ENCODE measurements at places on chromosomes 16 and 17.

DNA sequence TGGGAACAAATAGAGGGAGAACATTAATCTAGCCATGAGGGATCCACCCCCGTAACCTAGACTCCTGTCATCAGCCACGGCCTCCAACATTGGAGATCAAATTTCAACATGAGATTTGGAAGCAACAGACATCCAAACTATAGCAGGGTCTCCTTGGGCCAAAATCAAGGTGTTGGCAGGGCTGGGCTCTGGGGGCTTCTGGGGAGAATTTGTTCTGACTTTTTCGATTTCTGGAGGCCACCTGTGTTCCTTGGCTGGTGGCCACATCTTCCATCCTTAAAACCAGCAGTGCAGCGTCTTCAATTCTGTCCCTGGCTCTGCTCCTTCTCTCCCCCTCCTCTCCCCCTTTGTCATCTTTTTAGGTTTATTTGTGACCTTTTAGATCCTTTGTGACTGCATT lies 546.2 kb downstream of the WWOX start:
- H3K36me3 ChIP-seq, result no peaks in the 10 kb centered on the region
- no peak for DNase-seq
- H3K27me3 ChIP-seq, result no peaks in the 10 kb centered on the region
- H3K4me3 ChIP-seq, result no peak overlapping the region

DNA sequence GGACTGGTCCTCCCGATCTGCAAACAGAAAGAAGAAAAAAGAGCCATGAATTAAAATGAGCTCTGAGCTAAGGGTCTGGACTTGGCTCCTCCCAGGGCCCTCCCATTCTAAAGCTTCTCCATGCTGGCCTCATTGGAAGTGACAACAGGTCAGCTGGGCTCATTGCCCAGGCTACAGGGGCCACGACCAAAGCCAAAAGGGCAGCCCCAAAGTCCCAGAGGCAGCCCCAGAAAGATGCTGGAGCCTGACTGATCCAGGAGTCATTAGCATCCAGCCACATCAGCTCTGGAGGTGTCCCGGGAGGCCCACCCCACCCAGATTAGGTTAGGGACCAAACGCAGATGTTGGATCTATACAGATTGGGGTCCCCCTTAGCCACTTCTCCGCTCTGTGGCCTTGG lies 58.2 kb downstream of the MYH11 start:
- H3K4me1 ChIP-seq, result peaks cover 29% of the 10 kb centered on the region
- H3K36me3 ChIP-seq, result peaks cover 54% of the 10 kb centered on the region
- DNase-seq, result no peak
- H3K27ac ChIP-seq, result peak overlapping the region; percentile 96

DNA sequence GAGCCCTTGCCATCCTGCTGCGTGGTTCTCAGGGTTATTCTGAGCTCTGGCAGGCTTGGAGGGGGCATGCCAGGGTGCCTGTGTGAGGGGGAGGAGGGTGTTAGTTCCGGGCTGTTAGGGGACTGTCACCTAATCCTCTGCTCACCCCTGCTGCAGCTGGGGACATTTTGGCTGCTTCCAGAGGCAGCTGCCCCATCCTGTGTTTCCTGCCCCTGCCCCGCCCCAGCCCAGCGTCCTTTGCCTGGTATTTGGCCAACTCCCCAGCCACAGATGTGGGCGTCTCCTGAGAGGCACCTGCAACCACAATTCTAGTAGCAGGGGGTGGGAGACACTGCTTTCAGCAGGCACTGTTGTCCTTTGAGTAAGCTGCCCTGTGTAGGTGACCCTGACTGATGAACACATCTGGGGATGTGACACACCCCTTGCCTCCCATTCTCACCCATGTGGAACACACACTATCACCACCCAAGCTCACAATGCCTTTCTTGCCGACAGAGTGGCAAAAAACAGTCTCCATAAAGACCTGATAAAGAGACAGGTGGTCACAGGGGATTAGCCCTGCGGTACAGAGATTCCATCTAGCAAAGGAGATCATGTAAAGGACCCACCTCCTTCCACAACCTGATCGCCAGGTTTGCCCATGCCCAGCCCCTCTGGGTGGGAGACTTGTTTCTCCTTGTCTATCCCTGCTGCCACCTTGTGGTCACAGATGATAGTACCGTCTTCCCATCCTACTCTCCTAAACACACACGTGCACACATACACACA lies at the start of gene CHRNE:
CHRNE (minus strand) TSS at position 48 of the 768 bp plus-strand sequence; CDS start at position 13, 35 bp downstream.
- no peak within 1 kb of the TSS for H3K4me3 ChIP-seq
- H3K27me3 ChIP-seq, result no peaks in the 10 kb centered on the region
- peak; percentile 42 for DNase-seq
- no peaks in the 10 kb centered on the region for H3K36me3 ChIP-seq
- H3K4me1 ChIP-seq, result no peaks in the 10 kb centered on the region

DNA sequence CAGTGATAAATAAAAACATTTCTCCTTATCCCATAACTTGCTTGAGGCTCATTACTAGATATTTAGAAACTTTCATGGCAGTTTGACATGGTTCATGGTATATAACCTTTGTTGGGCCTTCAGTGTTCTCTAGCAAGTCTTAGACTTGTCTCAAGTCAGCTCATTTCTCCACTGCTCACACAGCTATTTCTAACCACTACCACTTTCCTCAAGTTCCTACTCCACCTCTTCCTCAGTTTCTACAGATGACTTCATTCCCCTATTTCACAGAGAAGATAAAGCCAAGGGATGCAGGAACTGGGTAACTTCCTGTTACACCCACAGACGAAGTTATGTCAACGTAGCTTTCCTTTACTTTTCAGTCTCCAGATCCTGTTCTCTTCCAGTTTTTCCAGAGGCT lies 23.2 kb downstream of the NLK start:
- no peaks in the 10 kb centered on the region for H3K36me3 ChIP-seq
- no peaks in the 10 kb centered on the region for H3K27me3 ChIP-seq
- no peaks in the 10 kb centered on the region for H3K4me1 ChIP-seq
- H3K27ac ChIP-seq, result no peak overlapping the region
- DNase-seq, result no peak

GRCh38 chr17:46266656-46267544 lies 28.0 kb upstream of the LRRC37A start:
- H3K36me3 ChIP-seq, result no peaks in the 10 kb centered on the region
- no peaks in the 10 kb centered on the region for H3K4me1 ChIP-seq

DNA sequence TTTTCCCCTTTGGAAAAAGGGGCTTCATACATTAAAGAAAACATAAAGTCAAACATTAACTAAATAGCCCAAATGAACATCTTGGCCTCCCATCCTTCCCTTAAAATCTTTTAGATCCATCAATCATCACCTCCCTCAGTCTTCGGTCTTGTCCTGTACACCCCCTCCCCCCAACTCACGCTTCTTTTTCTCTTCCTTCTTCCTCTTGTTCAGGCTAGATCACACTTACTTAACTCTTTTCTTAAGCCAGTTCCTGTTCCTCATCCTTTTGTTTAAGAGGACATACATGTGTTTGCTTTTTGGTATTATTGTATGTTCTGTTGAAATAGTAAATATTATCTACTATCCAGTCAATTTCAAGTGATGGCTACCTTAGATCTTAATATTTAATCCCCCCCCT lies 5.5 kb downstream of the MFSD6L start:
- H3K4me3 ChIP-seq, result no peak overlapping the region
- DNase-seq, result no peak
- no peaks in the 10 kb centered on the region for H3K4me1 ChIP-seq
- H3K27ac ChIP-seq, result no peak overlapping the region
- H3K27me3 ChIP-seq, result no peaks in the 10 kb centered on the region
- H3K36me3 ChIP-seq, result no peaks in the 10 kb centered on the region

DNA sequence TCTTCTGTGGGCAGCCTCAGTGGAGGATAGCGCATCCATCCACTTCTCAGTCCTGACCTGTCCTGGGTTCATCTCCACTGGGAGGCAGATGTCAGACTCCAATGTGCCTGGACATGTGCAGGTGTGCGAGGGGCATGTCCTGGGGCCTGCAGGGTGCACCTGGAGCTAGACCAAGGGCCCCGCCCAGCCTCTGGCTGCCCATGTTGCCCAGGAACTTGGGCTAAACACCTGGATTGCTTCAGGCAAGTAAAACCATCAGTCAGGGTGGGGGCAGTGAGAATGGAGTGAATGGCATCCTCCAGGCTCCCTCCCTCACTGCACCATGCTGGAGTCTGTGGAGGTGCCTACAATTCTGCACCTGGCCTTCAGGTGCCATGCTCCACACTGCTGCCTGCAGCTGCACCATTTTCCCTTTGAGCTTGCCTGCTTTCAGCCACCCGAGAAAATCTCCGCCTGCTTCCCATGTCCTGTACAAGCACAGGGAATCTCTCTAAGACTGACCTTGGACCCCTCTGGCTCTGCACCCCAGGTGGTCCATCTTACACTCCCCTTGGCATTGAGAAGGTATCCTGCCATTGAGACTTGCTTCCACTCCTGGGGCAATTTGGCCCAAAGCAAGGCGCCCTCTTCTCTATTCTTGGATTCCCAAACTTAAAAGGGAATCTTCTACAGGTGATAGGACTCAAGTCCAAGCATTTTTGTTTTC lies 2.1 kb upstream of the MFSD6L start:
- H3K27me3 ChIP-seq, result no peaks in the 10 kb centered on the region
- DNase-seq, result no peak
- no peaks in the 10 kb centered on the region for H3K36me3 ChIP-seq

- no peaks in the 10 kb centered on the region for H3K27me3 ChIP-seq
- H3K4me1 ChIP-seq, result no peaks in the 10 kb centered on the region
- no peak overlapping the region for H3K4me3 ChIP-seq
- H3K36me3 ChIP-seq, result no peaks in the 10 kb centered on the region
- no peak overlapping the region for H3K27ac ChIP-seq
- DNase-seq, result no peak
Measured at GRCh38 chr16:49952386-49952785, 72.6 kb upstream of the CNEP1R1 start.

DNA sequence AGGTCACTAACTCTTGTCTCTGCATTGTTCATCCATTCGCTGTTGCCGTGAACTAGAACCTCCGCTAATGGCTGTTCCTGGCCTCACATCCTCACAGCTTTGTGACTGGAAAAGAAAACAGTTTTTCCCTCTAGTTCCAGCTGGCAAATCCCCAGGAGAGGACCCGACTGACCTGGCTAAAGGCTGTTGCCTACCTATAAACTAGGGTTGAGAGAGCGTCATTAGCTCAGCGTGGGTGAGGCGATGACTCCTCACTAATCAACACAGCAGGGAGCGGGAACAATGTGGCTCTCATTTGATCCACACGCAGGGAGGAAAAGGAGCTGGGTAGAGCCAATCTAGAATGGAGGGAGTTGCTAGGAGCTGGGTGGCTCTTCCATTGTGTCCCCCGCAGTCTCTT lies 282.1 kb upstream of the IRX5 start:
- DNase-seq, result no peak
- no peaks in the 10 kb centered on the region for H3K36me3 ChIP-seq
- no peak overlapping the region for H3K4me3 ChIP-seq
- H3K4me1 ChIP-seq, result peaks cover 16% of the 10 kb centered on the region
- H3K27ac ChIP-seq, result peak overlapping the region; percentile 84

GRCh38 chr16:89364606-89365005 lies 125.8 kb downstream of the ANKRD11 start:
- no peak overlapping the region for H3K4me3 ChIP-seq
- no peaks in the 10 kb centered on the region for H3K27me3 ChIP-seq
- peak overlapping the region; percentile 10 for H3K27ac ChIP-seq
- H3K4me1 ChIP-seq, result peaks cover 28% of the 10 kb centered on the region
- no peak for DNase-seq
- no peaks in the 10 kb centered on the region for H3K36me3 ChIP-seq

GRCh38 chr17:32479074-32479617 lies 7.6 kb upstream of the CDK5R1 start:
- no peak for DNase-seq
- H3K4me3 ChIP-seq, result no peak overlapping the region
- peaks cover 78% of the 10 kb centered on the region for H3K36me3 ChIP-seq
- peaks cover 5% of the 10 kb centered on the region for H3K4me1 ChIP-seq
- no peak overlapping the region for H3K27ac ChIP-seq

DNA sequence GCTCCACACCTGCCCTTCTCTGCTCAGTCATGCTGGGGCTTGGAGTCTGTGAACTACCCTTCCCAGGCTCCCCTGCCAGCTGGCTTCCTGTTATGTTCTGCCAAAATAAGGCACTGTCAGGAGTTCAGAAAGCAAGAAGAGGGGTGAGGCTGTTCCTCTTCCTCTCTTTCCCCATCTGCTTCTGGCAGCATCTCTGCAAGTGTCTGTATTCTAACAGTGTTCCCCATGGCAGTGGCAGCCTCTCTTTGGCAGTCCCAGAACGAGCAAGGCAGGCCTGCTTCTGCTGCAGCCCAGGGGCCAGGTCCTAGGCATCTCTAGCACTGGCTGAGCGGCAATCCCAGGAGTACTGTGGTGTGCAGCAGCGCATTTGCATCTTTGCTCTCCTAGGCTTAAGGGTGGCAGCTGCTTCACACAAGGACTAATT lies 219.1 kb downstream of the STX8 start:
- no peak for DNase-seq
- no peak overlapping the region for H3K27ac ChIP-seq
- no peaks in the 10 kb centered on the region for H3K36me3 ChIP-seq

DNA sequence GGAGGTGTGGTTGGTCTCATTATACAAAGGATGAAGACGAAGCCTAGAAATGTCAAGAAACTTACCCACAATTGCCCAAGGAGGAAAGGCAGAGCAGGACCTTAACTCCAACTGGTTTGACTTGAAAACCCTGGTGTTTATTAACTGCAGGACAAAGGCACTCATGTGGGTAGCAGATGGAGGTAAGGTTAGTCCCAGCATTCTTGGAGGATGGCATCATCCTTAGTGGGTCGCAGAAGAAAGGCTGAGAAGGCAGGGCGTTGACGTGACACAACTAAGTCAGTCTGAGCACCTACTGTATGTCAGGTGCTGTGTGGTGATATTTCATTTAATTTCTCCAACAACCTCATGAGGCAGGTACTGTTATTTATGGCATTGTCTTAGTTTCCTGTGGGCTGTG lies 101.3 kb downstream of the HAPSTR1 start:
- no peak overlapping the region for H3K4me3 ChIP-seq
- no peak for DNase-seq
- H3K36me3 ChIP-seq, result no peaks in the 10 kb centered on the region
- no peak overlapping the region for H3K27ac ChIP-seq
- H3K27me3 ChIP-seq, result no peaks in the 10 kb centered on the region
- H3K4me1 ChIP-seq, result no peaks in the 10 kb centered on the region

DNA sequence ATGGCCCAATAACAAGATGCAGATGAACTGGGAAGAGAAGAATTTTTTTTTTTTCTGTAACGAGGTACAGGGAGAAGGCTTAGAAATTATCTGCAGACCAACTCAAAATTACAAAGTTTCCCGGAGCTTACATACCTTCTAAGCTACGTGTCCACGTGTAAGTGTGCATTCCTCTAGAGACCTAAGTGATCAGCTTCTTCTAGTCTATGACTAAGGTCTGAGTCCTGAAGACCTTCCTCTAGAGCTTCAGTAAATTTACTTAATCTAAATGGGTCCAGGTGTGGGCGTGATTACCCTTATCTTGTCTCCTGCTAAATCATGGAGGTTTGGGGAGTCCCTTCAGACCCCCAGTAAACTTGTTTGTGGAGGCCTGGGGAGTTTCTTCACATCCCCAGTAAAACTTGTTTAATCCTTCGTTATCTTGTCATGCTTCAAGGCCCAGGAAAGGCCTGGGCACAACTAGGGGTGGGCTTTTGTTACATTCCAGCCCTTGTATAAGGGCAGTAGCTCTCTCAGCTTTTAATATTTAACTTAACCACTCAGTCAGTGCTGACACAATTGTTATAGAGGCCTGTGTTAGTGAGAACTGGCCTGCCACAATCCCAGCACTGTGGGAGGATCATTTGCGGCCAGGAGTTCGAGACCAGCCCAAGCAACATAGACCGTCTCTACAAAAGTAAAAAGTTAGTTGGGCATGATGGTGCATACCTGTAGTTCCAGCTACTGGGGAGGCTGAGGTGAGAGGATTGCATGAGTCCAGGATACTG lies 342.3 kb downstream of the SNX29 start:
- DNase-seq, result no peak
- no peaks in the 10 kb centered on the region for H3K27me3 ChIP-seq
- no peak overlapping the region for H3K27ac ChIP-seq
- H3K36me3 ChIP-seq, result no peaks in the 10 kb centered on the region
- H3K4me1 ChIP-seq, result no peaks in the 10 kb centered on the region
